Aorta (tissue), 5 donors: ENCODE measurements at places on chromosomes 7 and 10. TPM values are rescaled to one million over a fixed set of nuclear protein-coding genes. Genes with fewer than 3 reads are reported as not detected.
A peak's percentile ranks its signal among the peaks of the same experiment; 100 is the strongest.

DNA sequence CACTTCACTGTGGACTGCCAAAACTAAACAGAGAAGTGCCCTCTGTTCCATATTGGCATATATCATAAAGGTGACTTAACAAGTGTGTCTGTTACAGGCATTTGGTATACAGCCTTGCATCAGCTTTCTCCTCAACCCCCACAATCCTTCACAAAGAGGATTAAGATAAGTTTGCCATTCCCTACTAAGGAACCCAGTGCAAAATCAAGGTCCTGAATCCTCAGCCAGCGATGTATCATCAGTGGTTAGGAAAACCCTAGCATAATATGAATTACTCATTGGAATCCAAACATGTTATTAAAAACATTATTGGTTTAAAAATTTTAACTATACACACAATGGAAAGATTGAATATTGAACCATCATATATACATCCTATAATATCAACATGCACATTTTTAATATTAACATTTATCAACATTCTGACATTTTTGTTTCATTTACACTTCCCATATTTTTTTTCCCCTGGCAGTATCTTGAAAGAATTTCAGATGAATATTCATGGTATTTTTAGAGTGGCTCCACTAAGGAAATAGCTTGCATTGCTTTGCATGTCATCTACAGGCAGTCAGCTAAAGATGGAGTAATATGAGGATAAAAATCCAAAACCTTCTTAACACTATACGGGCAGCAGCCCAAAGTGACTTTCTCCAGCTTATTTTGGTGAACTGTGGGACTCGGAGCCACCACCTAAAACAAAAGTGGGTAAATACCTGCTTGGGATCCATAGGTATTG lies 215.6 kb upstream of the CHRM2 start:
- DNase-seq = no peak

DNA sequence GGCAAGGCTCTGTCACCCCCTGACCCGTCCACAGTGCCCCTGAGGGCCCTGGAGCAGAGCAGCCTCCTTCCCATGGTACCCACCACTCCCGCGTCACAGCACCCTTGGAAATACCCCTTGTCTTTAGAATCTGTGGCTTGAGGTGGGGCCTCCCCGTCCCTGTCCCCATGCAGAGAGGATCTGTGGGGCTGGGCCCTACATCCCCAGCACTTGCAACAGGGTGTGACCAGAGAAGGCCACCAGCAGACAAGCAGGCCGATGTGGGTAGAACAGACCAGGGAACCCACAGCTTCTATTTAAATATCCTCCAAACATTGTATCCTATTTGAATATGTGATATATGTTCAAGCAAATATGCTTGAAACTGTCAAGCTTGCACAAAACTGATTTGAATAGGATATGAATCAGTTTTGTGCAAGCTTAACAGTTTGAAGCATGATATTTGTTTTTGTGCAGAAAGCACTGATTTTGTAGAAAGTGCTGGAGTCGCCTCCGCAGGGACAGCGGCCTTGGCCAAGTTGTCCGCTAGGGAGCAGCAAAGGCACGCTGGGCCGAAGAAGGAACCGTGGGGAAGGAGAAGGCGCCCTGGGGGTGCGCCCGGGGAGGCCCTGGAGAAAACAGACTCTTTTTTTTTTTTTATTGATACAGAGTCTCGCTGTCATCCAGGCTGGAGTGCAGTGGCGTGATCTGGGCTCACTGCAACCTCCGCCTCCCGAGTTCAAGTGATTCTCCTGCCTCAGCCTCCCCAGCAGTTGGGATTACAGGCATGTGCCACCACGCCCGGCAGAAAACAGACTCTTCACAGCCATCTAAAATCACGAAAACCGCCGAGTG lies 2.2 kb downstream of the CFAP46 start:
- peak; percentile 54 for DNase-seq

- peak; percentile 83 for DNase-seq
Observed at GRCh38 chr7:27155816-27156507, 513 bp downstream of the HOXA7 start.

UPK3B gene
- total RNA-seq = 1.7 TPM

CACNB2 gene
- total RNA-seq = 14.6 TPM

DNA sequence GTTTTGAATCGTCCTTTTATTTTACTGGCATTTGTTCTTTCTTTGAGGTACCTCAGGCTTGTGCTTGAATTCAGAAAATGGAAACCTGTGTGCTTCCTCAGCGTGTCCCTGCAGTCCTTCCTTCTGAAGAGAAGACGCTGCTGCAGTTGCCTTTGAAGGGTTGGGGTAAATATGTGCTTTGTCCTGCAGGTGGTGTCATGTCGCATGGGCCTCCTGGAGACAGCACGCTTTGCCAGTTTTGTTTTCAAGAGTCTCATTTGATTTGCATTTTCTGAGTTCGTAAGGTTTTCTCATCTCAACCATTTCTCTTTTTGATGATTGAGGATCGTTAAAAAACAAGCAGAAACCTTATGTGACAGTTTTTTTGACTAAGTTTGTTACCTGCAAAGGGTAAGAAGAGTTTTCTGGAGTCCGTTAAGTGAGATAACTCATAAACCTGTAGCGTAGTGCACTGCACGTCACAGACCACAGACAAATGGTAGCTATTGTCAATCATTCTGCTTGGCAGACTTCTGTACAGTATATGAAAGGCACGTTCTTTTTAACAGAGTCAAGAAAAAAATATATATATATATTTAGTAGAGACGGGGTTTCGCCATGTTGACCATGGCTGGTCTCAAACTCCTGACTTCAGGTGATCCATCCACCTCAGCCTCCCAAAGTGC lies 57.0 kb downstream of the CDC123 start:
- no peak for DNase-seq

UCN3 gene
- not detected for total RNA-seq

GRCh38 chr10:119350502-119351097 lies 143.2 kb downstream of the GRK5 start:
- no peak for DNase-seq

SLC18A2 gene
- 0.52 TPM for total RNA-seq

DNA sequence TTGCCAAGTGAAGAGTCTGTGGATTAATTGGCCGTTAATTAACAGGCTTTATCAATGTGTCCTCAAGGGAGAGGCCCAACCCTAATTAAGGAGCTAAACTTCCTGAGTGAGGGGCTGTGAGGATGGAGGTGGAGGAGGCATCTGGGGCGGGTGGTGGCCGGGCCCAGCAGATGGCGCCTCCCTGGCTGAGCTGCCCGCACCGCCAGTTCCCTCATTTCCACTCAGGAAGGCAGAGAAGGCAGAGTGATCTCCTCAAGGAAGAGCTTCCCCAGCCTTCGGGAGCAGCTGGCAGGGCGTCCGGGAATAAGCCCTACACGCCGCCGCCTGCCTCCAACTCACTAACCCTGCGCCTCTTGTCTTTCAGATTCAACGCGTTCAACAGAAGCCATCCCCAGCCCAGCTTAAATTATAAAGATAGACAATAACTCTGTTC lies 112.2 kb downstream of the CYTH3 start:
- DNase-seq = peak; percentile 90

CYP17A1 gene
- total RNA-seq = not detected

GPR22 gene
- total RNA-seq = not detected

GRCh38 chr7:23941551-23941950 lies 231.5 kb downstream of the STK31 start:
- no peak for DNase-seq

SPDYE8 gene
- total RNA-seq = not detected

DNA sequence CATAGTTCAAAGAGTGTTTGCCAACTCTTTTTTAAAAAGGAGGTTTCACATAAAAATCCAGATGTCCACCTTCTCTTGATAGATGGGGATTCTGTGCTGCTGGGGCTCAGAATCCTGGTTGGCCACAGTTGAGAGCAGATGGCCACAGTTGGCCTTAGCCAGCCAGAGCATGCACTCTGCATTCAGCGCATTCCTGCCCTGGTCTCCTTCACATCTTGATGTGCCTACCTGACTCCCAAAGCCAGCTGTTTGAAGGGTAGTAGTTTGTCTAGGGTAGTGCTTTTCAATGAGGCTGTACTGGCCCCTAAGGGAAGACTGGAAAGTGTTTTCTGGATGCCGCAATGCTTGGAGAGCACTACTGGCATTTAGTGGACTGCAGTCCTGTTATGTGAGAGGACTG lies 208.1 kb upstream of the HDAC9 start:
- no peak for DNase-seq
